ENCODE measurements at places on chromosomes 12 and 14.

DNA sequence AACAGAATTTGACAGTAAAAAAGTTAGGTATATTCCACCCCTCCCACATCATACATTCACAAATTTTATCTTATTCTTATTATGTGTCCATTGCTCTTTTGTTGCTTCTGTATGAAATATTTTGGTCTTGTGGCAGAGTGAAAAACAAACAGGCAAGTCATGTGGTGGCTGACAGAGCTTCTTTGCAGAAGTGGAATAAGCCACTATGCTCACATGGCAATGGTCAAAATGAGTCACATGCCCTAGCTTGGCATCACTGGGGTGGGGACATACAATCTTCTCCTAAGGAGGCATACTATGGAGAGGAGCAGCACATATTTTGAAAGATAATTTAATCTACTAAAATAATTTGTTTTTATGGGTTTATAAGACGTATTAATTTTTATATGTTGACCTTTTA lies 27.7 kb upstream of the CMA1 start:
- DNase-seq: no peak

DNA sequence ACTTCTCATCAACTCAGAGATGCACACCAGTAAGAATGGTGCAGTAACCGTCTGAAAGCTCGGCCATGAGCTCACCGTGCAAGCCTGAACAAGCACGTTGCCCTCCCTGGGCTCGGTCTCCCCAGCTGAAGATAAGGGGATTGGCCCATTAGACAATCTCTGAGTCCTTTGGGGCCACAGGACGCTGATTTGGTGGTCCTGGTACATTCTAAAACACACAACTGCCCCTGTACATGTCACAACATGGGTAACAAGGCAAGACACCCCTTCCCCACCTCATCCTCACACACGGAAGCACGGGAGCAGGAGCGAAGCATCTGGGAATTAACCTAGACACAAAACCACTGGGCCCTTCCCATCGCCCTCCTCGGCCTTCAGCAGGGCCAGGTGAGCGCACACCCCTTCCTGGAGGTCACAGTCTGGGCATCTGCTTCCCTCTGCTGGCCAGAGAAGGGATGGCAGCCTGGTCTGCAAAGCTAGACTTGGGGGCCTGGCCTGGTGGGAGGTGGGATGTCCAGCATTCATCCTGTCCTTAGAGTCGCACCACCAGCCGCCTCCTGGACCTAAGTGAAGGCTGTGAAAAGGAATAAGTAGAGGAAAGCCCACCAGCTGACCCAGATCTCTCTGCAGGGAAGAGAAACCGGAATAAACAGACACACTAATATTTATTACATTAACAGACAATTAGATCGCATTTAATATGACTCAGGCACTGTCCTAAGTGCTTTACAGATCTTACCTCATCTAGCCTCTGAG lies 18.9 kb upstream of the SMUG1 start:
- peak; percentile 50 for DNase-seq

DNA sequence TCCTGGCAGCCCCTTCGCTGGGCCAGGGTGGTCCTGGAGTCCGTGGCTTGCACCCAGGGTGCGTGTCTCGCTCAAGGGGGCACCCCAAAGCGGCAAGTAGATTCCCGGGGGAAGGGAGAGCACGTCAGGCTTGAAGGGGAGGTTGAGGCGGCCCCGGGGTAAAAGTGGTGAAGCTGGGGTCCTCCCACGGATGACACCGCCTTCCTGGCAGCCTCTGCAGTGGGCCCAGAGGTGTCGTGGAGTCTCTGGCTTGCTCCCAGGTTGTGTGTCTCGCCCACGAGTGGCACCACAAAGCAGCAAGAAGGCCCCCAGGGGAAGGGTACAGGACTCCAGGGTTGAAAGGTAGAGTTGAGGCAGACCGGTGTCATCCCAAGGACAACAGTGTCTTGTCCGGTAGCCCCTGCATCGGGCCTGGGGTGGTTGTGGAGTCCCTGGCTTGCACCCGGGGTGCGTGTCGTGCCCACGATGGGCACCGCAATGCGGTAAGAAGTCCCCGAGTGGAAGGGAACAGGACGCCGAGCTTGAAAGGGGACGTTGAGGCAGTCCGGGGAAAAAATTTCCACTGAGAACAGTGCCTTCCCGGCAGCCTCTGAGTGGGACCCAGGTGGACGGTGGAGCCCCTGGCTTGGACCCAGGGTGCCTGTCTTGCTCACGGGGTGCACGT lies 158.0 kb upstream of the ALG10B start:
- DNase-seq: no peak

GRCh38 chr14:76227450-76228050 lies 75.8 kb downstream of the GPATCH2L start:
- no peak for DNase-seq

GRCh38 chr12:122859303-122860039 lies 24.2 kb downstream of the HIP1R start:
- DNase-seq: no peak

GRCh38 chr12:118148287-118148686 lies 12.4 kb downstream of the PEBP1 start:
- DNase-seq: no peak

DNA sequence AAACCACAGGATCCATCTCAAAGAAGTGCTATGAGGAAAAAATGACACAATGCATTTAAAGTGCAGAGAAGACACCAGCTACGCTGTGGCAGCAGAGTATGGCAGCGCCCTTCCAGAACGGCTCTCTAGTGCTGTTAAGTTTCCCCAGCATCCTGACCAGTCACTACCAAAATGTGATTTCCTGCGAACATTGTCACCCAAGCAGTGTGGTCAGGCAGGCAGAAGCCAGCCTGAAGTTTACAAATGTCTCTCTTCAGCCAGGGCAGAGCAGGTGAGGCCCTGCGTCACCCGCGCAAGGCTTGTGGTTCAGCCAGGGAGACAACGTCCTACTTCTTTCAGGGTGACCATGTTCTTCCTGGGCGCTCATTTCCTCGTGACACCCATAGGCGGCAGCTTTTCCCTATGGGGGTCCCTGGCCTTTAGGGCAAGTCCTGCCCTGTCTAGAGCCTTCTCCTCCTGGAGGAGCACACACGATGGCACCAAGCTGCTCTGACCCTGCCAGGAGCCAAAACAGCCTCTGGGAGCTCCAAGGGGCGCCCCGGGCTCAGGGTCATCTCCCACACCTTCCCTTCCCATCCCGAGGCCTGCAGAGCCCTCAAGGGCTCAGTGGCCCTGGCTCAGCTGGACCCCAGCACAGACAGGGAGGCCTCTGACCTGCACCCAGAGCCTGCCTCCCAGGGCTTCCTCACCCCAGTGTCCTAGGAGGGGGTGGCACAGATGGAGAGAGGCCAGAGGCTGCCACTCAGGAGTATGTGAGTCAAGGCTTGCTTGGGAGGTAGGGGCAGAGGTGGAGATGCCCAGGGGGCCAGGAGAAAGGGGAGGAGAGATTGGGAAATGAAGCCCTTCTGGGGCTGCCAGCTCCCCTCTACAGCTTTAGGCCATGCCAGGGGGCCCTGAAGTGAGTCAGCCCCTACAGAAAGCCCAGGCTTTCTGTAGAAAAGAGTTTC lies 41.9 kb downstream of the PSMA6 start:
- DNase-seq: peak; percentile 9

- no peak for DNase-seq
Measured at GRCh38 chr14:69838881-69839416, 40.3 kb upstream of the SMOC1 start.

- DNase-seq: no peak
Measured at GRCh38 chr12:43099691-43100163, 452.3 kb downstream of the ADAMTS20 start.

DNA sequence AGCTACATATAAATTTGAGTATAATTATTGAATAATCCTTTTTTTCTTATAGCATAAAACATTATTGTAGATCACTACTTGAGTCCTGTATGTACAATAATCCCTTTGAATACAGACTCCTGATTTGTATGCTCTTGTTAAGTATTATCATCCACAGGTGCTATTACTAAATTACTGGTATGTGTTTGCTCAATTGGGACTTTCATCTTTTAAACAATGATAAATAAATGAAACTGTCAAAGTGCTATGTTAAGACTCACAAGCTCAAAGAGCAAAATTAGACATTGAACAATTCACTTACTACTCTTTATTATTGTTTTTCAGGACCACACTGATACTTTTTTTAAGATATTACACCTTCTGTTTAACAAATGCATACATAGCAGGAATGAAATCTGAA lies 17.8 kb downstream of the MIA2 start:
- DNase-seq: no peak

- no peak for DNase-seq
Measured at GRCh38 chr14:94088516-94088915, 7.4 kb downstream of the IFI27L1 start.

DNA sequence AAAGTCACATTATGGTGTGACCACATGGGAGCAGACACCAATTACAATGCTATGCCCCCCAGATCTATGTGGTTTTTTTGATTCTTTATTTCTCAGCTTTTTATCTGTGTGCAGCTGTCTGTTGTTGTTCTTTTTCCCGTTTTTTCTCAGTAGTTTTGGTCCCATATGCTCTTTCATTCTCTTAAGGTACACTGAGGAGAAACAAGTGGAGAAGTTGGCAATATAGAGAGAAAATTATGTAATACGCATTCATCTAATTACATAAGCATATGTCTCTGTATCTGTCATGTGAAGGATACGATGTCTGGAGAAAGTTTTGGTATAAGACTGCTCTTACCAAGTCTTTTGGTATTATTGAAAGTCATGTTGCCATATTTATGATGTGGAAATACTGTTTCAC lies 819.0 kb downstream of the NRXN3 start:
- no peak for DNase-seq

DNA sequence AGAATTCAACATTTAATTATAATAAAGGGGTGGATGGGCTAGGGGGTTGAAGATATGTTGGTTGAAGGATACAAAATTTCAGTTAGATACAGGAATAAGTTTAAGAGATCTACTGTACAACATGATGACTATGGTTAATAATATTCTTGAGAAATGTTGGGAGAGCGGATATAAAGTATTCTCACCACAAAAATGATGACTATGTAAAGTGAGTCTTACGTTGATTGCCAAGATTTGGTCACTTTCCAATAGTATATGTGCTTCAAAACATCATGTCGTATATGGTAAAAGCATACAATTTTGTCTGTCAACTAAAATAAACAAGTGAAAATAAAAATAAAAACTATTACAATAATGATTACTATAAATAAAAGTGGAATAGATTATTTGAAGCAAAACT lies 802.0 kb downstream of the C12orf50 start:
- DNase-seq: no peak

GRCh38 chr14:23559010-23559925 lies 3.2 kb downstream of the THTPA start:
- DNase-seq: peak; percentile 40

DNA sequence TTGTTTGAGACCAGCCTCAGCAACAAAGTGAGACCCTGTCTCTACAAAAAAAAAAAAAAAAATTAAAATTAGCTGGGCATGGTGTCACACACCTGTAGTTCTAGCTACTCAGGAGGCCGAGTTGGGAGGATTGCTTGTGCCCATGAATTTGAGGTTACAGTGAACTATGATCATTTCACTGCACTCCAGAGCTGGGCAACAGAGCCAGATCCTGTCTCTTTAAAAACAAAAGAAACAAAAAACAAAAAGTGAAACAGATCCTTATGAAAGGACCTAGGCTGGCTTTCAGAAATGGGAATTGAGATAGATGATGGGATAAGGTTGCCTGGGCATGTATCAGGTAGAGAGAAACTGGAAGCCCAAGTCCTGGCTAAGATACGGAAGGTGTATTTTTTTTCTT lies 13.9 kb downstream of the ACTR6 start:
- DNase-seq: no peak

DNA sequence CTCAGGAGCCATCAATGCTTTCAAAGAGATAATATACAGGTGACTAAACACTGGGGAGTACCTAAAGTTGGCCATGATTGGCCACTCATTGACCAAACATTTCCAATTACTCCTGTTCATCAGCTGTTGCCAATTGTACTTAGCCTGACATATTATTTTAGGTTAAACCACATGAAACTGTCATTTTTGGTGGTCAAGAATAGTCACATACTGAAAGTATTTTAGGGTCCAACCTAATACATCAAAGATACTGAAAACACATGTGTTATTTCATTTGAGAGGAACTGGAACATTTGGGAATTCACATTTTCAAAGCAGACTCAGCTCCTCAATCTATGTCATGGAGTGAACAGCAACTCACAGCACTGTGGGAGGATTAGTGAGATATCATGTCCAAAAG lies 63.9 kb upstream of the KCNA5 start:
- DNase-seq: no peak

DNA sequence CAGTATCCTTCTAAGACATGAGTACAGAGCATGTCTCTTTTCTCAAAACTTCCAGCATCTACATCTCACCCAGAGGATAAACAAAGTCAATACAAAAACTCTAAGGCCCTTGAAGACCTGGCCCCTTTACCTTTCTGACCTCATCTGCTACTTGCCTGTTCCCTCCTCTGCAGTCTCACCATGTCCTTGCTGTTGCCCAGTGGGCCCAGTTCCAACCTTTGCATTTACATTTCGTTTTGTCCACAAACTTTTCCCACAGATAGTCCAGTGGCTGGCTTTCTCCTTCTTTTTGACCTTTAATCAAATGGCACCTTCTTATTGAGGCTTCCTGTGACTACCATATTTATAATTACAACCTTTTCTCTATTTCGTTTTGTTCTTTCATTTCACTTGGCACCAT lies 1.6 kb downstream of the IRAK4 start:
- no peak for DNase-seq

DNA sequence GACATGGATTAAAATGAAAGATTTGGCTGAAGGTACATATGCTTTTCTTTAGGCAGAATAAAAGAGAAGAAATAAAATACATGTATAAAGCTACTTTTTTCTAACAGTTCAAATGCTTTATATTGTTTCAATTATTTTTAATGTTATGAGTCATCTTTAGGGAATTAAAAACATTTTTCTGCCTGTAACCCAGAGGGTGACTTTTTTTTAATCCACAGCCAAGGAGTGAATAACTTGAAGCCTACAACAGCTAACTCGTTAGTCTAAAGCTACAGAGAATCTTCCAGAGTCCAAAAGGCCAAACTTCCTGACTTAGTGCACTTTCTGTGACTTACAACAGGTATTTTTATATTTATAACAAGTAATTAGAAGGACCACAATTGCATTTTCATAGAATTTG lies 151.6 kb downstream of the SEC23A start:
- no peak for DNase-seq

DNA sequence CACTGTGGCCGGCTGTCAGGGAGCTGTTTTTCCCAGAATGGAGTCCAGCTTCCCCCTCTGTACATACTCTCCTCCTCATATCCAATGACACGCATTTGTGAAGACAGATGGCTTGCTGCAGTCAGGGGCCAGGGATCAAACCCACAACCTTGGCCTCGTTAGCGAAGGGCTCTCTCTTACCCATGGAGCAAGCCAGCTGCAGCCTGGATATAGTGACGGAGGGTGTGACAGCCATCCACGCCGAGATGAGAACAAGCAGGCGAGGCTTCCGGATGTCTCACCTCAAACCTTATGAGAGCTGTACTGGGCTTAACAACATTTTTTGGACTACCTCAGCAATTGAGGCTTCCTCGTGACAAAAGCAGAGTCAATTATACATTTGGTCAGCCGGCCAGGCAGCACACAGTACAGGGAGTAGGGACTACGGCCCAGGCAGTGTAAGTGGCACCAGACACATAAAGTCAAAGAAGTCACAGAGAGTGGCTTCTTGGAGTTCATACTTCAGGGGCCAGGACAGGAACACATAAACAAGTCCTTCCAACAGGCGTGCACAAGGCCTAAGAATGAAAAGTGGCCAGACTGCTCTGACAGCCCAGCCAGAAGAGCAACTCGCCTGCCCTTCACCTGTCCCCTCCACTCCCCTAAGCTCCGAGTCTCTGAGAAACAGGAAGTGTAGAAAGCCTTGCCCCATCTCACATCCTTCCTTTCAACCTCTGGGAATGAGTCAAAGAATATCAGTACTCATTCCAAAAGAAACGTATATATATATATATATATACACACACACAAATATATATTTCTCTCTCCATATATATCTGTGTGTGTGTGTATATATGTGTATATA lies 115.1 kb downstream of the TTC7B start:
- DNase-seq: no peak
